ENCODE measurements at places on chromosomes 1 and 21. TPM values are rescaled to one million over a fixed set of nuclear protein-coding genes. Genes with fewer than 3 reads are reported as not detected.

Gene KCNE1
- 5.7 TPM for total RNA-seq

Gene MTARC1
- 104 TPM for total RNA-seq

Gene HTR6
- total RNA-seq: not detected

Gene UBASH3A
- 1.2 TPM for total RNA-seq

Gene KRTAP19-7
- total RNA-seq: not detected

Gene NOS1AP
- total RNA-seq: 0.82 TPM

Gene TNFRSF14
- 34.4 TPM for total RNA-seq

Gene MRAP
- total RNA-seq: 35.2 TPM

Gene CSRP1
- total RNA-seq: 242 TPM

Gene IL23R
- total RNA-seq: not detected

Gene KANK4
- 0.17 TPM for total RNA-seq

Gene SH3D21
- total RNA-seq: 0.82 TPM

Gene C4BPA
- total RNA-seq: not detected

Gene ADGRB2
- total RNA-seq: 3.3 TPM

Gene TRIM58
- total RNA-seq: 7.0 TPM

Gene ERG
- total RNA-seq: 7.8 TPM

Gene GRIK1
- total RNA-seq: 0.17 TPM

Gene PKLR
- not detected for total RNA-seq

Gene CD1B
- not detected for total RNA-seq

Gene TGFB2
- total RNA-seq: 0.38 TPM

Gene C1QB
- total RNA-seq: 325 TPM

Gene ETNK2
- 12.4 TPM for total RNA-seq

Gene EIF4G3
- total RNA-seq: 60.2 TPM

Gene GJA9
- not detected for total RNA-seq
